Stimulated activated CD8-positive, alpha-beta memory T cell treated with anti-CD3 and anti-CD28 coated beads, Interleukin-4, amount 100 ng/mL, for 48 hours (primary cell): ENCODE measurements at places on chromosomes 16 and 17.

- peak; percentile 83 for DNase-seq
These were observed 49.0 kb downstream of the BCL7C start for GRCh38 chr16:30844671-30845449.

DNA sequence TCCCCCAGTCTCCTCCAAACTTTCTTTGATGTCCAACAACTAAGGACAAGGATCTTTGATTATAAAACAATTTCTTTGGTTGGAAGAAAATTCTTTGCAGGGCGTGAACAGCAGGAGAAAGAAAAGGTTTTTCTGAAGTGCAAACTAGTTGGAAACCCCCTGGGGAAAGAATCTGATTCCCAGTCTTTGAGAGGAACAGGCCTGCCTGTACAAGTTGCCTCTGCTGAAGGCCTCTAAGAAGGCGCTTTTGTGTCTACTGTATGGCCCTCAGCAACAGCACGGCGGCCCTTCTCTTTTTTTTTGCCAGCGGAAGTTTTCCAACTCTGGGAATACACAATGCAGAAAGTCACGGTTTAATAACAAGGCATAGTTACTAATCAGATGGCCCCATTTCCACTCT lies 14.0 kb downstream of the RNF43 start:
- DNase-seq = no peak

DNA sequence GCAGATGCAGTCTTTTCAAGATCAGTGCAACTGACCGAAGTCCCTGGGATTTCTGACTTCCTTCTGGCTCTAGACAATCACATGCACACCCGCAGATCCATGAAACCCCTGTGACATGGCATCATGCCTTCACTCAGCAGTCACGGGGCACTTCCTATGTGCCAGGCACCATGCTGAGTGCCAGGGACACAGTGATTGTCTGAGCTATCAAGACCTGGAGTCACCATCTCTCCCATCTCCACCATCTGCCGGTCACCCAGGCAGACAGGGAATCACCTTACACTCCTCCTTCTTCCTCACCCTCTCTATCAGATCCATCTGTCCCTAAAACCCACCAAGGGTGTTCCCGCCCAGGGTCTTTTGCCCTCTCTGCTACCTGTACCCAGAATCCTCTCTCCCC lies 5.3 kb downstream of the BEAN1 start:
- DNase-seq = no peak

GRCh38 chr17:48127371-48128051 lies 19.9 kb downstream of the SNX11 start:
- no peak for DNase-seq

GRCh38 chr16:2535625-2536013 lies 2.2 kb upstream of the PDPK1 start:
- no peak for DNase-seq

GRCh38 chr17:59829217-59830006 lies 63.3 kb downstream of the TUBD1 start:
- no peak for DNase-seq

- no peak for DNase-seq
These were observed 26.1 kb upstream of the ABCA8 start for GRCh38 chr17:68981288-68981687.

DNA sequence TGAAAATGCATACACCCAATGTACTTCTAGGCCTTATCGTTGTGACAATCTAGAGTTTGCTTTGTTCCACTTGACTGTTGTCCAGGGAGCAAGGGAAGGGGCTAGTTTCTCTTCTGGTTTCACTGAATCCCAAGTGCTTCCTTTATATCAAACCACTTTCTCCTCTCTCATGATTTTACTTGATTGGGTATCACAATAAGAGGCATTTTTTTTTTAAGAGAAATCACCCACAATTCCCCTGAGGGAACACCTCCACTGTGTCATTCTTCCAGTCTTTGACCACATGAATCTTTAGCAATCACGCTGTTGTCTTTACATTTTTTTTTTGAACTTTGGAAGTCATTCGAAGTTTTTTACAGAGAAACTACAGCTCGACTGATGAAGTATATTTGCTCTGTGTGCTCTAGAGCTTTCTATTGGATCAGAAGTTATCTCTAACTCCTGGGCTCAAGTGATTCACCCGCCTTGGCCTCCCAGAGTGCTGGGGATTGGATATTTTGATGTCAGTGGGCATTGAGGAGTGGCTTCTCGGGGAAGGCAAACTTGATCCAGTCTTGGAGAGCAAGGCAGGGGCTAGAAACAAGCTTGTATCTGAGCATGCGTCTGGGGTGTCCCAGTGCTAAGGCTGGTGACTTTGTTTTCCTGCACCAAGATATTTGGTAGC lies 3.0 kb downstream of the CDH1 start:
- no peak for DNase-seq

DNA sequence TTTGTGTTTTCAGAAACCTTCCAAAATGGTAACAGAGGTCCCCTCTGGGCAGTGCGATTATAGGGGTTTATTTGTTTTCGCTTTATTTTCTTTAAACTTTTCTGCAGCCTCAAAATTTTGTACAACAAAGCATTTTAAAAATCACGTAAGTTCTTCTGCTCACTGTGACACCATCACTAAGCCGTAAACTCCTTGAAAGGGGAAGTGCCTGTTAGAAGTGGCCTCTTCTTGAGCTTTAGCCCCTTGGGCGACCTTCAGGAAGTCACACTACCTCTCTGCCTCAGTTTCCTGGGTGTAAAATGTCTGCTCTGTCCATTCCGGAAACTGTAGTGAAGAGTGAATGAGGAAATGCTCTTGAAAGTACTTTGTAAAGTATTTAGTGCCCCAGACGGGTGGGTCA lies 26.6 kb downstream of the ARHGAP27 start:
- DNase-seq = no peak

DNA sequence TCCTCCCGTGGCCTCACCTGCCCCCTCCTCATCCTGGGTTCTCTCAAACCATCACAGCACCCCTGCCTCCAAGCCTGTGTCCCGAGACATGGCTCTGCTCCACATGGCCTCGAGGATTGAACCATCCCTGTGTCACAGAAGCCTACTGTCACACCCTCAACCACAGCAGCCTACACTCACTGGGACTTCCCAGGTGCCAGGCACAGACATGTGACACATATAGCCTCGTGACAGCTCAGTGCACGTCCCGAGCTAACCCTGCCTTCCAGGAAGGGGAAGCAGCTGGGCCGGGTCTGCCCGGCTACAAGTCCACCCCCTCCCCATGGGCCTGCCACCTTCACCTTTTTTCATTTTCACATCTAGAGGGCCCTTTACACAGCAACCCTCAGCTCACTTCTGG lies 238.3 kb downstream of the CPPED1 start:
- no peak for DNase-seq

- peak; percentile 92 for DNase-seq
These were observed 3.3 kb upstream of the HOXB8 start for GRCh38 chr17:48618256-48618896.

- DNase-seq = no peak
These were observed 2.1 kb downstream of the IRX5 start for GRCh38 chr16:54932737-54933254.

DNA sequence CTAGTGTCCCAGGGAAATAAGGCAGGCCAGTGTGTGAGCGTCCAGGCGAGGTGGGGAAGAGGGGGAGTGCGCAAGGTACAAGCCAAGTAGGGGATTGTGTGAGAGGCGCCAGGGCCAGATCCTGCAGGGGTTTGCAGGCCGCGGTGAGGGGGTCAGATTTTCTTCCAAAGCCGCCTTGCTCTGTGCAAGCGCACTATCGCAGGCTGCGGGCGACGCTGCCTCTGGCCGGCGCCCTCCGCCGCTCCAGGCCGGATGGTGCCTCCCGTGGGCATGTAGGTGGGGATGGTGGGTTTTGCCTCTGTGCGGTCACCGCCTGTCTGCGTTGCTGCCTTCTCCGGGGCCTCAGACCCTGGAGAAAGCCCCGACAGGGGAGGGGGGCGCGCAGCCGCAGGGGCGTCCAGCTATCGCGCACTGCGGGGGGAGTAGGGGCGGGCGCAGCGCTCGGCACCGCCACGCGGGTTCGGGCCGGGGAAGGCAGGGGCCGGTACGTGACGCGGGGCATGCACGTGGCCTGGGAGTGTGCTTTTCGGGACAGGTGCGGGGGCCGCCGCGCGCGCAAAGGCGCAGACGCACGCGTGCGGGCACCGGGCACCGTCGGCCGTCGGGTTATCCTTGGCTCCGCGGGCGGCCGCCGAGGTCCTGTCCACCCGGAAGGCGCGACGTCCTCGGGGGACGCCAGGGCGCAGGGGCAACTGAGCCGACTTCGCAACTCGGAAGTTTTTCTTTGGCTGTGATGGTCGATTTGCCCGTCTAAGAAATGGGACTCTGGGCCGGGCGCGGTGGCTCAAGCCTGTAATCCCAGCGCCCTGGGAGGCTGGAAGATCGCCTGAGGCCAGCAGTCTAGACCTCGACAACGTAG lies 1.1 kb upstream of the HAPSTR1 start:
- peak; percentile 60 for DNase-seq

- no peak for DNase-seq
These were observed 10.5 kb upstream of the TIMP2 start for GRCh38 chr17:78935419-78936323.

DNA sequence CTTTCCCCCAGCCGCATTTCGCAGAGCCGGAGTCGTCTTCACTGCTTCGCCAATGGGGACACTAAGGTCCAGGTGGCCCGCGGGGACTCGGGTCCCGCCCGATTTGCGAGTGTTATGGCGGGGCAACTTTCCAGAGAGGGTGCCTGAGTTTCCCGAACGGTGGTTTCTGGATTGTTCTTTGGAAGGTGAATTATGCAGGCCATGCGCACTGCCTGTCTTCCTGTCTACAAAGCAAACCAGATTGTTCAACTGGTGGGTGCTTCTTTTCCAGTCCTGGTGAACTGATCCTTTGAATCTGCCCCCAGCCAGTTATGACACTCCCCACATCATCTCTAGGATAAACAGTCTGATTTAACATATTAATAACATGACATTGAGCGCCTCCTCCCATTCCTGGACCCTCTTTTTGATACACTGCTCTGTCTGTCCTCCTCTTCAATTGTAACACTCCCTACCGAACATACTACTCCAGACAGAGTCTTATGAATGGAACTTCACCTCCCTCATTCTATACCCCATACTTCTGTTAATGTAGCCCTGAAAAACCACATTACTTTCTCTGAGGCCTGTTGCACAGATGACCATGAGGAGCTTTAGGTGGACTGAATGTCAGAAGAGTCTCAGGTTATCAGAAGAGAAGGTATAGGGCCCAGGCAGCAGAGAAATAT lies 159.0 kb downstream of the RAB11FIP4 start:
- no peak for DNase-seq

GRCh38 chr16:76293980-76294379 lies 16.8 kb downstream of the CNTNAP4 start:
- no peak for DNase-seq

GRCh38 chr17:74759941-74760340 lies 11.5 kb downstream of the NHERF1 start:
- DNase-seq = no peak
